AG04450 (cell line): ENCODE measurements at places on chromosomes 6 and 20.

DNA sequence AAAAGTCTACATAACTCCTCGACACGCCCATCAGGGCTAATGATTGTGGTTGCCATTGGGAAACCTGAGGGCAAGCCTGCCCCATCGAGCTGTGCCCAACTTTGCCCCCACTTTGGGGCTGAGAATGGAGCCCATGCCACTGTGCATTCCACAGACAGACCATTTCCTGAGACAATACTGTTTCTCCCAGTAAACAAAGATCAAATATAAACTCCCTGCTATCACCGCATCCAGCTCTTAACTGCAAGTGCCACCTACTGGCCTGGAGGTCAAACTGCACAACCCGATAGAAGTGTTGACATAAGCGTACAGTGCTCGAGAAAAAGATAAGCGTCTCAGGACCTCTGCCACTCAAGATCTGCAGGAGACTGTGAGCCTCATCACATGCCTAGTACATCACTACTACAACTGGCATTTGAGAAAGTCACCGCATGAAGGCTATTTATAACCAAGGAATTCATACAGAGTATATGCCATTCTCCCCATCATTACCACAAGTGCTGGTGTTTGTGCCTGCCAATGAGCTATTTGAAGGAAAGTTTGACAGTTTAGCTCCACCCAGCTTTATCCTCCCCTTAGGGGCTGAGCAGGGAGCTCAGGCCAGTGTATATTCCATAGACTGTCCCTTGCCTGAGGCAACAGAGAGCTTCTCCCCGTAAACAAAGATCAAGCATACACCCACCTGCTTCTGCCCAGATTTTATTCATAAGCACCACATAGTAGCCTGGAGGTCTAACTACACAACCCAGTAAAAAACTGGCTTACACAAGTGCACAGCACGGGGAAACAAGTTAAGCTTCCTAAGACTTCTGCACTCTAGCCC is 4.5 kb upstream of the DEFB126 start:
- DNase-seq = no peak

DNA sequence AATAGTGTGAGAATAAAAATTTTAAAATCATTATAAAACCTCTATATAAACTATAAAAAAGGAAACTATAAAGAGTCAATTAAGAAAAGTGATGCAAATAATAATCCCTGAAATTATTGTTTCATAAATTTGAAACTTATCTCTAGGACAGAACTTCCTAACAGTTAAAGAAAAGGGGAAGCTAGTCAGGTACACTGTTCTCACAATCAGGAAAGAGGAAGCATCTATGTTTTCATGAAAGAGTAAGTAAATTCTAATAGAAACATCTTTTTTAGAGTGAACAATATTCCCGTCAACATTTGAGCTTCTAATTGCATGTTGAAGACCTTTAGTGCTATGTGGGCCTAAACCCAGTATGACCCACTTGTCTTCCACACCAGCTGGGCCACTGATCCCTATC is 1.2 kb upstream of the ADGRF1 start:
- DNase-seq = no peak

DNA sequence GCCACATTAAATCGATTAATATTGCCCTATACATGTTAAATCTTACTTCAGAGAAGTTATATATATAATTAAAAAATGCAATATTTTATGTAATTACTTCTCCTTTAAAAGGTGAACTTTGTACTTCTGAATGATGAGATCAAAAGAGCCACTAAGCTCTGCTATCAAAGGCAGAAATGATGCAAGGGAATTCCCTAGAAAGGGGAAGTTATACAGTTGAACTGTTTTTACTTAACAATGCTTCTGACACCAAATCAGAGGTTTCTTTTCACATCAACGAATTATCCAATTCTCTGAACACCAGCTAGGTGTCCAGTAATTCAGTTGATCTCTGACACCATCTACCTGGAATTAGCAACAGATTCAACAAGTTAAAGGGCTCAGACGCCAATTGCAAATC is 319.9 kb upstream of the TSHZ2 start:
- no peak for DNase-seq

DNA sequence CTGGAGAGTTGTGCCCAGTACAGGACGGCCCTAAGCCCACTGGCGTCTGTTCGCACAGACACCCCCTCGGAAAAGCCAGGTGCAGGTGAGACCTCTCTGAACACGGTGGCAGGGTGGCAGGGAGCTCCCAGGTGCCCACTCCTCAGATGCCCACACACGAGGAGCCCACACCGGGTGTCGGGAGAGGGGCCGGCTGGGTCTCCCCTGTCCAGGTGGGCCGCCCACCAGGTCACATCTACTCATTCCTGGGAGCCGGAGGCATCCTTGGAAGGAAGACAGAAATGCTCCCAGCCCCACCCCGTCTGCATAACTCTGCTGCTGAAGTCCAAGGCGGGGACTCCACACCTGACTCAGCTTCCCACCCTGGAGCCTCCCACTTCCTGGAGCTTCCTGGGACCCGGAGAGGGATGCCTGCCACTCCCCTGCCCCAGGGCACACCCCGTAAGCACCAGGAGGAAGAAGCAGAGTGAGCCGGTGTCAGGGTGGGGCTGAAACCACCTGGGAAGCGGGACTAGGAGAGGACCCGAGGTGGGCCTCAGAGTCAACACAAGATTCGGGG is 2.5 kb downstream of the SRMS start:
- no peak for DNase-seq

GRCh38 chr6:88211446-88211845 is 45.3 kb upstream of the CNR1 start:
- no peak for DNase-seq
